EH (cell line): ENCODE measurements at places on chromosomes 16 and 17.

DNA sequence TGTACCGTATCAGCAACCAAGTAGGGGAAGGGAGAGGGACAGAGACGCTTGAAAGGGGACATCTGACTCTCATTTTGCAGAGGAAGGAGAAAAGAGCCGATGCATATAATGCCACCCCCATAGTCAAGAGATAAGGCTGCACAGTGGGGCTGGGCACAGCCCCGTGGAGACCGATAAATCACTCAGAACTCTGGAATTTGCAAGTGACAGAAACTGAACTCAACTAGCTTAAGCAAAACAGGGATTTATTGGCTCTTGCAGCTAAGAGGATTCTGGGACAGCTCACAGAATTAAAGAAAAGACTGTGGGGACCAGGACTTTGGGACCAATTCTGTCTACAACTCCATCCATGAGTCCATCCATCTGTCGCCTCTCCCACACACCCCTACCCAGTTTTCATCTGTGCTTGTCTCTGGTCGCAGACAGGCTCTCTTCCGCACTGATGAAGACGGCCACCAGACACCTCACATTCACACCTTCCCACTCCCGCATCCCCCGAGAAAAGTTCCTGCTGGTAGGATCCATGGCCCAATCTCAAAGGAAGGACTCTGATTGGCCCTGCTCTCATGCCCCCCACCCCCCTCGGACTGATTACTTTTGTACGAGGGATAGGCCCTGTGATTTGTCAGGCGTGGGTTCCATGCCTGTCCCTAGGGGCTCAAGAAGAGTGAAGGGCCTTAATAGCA lies 105.9 kb upstream of the RPL38 start:
- no peak for DNase-seq

- peak; percentile 19 for DNase-seq
Observed at GRCh38 chr17:35051579-35052240, 11.8 kb downstream of the RFFL start.

DNA sequence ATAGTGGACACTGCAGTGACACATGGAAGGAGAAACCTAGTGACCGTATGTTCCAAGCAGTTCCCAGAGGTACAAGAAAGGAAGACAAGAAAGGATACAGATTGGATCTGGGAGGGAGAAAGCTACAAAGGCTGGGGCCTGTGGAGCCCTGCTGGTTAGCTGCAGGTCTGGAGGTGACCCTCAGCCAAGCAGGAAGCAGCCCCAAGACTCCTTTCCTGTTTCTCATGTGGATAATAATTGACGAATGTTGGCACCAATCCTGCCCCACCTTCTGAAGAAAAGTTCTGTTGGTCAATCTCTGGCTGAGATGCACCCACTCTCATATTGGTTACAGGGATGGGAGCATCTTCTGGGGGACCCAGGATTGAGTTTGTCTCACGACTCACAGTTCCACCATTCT lies 99.8 kb downstream of the SHISA6 start:
- no peak for DNase-seq

- no peak for DNase-seq
Observed at GRCh38 chr17:50697062-50697461, 10.7 kb downstream of the ANKRD40 start.

- DNase-seq = no peak
Observed at GRCh38 chr17:79573196-79573896, 37.5 kb downstream of the RBFOX3 start.

GRCh38 chr17:1227917-1228780 lies 42.1 kb upstream of the BHLHA9 start:
- DNase-seq = no peak

- no peak for DNase-seq
Observed at GRCh38 chr17:55480631-55481315, 30.5 kb downstream of the SMIM36 start.

DNA sequence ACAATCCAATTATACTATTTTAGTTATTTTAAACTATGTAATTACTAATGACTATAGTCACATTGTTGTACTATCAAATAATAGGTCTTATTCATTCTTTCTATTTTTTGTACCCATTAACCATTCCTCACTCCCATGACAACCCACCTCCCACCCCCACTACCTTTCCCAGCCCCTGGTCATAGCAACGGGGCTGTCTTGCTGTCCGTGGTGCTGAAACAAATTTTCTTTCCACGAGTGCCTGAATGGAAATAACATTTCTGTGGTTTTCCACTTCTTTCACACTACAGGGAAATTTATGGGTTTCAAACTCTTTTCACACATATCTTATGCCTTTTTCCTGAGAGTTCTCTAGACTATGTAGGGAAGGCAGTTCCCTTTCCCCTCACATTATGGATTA lies 326.6 kb downstream of the PHKB start:
- peak; percentile 33 for DNase-seq

- DNase-seq = no peak
Observed at GRCh38 chr17:78616946-78617345, 39.8 kb upstream of the DNAH17 start.

GRCh38 chr17:11651089-11651488 lies 52.8 kb downstream of the DNAH9 start:
- no peak for DNase-seq

DNA sequence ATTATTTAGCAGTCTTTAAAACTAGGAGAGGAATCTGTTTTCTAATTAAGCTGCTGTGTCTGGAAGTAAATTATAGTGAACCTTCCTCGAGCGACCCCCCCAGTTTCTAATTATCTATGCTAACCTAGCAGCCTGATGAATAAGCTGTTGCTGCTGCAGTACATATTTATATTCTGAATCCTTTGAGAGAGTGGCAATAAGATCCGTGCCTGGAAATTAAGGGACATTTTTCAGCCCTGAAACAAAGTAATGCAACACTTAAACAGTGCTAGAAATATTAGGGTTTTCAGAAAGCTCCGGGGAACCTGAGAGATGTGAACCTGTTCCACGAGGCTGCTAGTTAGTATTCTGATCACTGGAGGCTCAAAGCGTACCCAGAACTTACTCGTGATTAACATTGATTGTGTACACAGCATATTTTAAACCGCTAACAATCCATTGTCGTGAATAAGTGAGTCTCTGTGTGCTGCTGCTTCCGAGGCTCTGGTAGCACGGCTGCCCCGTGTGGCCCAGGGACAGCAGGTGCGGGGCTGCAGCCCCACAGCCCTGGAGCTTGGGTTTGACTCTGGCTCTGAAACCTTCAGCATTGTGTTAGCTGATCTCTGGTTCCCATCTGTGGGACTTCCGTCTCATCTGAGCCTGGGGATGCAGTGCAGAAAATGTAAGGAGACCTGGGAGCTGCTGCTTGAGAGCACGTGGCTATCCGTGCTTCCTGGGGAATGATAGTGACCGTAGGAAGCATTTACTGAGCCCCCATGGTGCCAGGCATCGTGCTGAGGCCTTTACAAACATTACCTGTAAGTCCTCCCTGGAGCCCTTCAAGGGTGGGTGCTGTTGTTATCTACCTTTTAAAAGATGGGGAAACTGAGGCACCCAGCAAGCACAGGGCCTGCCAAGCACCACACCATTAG lies 190.9 kb upstream of the CHMP6 start:
- no peak for DNase-seq

DNA sequence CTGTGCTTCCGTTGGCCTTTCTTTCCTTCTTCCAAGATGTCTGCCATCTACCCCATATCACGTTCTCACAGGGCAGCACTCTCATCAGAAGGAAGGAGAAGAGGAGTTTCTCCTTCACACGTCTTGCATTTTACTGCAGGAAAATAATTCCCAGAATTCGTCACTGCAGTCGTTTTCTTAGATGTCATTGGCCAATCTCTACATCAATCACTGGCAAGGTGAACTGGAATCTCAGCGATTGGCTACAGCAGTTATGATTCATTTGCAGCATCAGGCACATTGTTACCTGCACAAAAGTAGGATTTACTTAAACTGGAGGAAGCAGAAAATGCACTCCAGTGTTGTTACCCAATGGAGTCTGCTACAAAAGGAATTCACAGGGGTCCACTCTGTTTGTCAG lies 277.2 kb upstream of the RBFOX1 start:
- DNase-seq = no peak

- peak; percentile 99 for DNase-seq
Observed at GRCh38 chr17:78933025-78933958, 8.1 kb upstream of the TIMP2 start.

GRCh38 chr16:70590722-70591415 lies 55.5 kb upstream of the IL34 start:
- no peak for DNase-seq

- no peak for DNase-seq
Observed at GRCh38 chr17:51407576-51407975, 147.2 kb downstream of the UTP18 start.

- no peak for DNase-seq
Observed at GRCh38 chr17:34012709-34013375, 242.2 kb upstream of the CCL2 start.

- DNase-seq = no peak
Observed at GRCh38 chr17:51391982-51392654, 131.8 kb downstream of the UTP18 start.

GRCh38 chr16:85366031-85366763 lies 246.9 kb upstream of the GSE1 start:
- no peak for DNase-seq

DNA sequence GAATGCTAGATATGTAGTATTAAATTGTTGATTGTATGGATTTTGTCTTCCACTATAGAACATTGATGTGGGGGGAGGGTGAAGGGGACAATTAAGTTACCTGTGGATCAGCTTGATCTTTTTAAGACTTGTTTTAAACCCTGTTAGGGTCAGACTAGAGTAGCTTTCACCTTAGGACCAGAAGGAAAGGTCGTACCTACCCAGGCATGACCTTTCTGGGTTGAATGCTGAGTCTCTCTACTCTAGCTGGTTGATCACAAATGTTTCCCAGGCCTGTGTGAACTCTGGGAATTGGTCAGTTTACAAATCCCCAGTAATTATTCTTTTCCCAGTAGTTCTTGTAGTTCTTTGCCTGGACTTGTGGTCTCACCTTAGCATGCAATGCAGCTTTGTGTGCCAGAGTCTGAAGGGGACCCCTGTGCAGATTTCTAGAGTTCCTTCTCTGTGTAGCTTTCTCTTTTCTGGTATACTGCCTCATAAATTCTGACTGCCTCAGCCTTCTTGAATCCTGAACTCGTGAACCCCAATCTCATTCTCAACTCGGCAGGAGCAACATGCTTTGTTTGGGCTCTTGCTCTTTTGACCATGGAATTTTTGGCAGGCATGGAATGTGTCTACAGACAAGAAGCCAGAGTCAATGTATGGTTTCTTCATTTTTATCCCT lies 54.1 kb downstream of the VMP1 start:
- DNase-seq = peak; percentile 98
